ENCODE measurements at places on chromosomes 16 and 17. TPM values are rescaled to one million over a fixed set of nuclear protein-coding genes. Genes with fewer than 3 reads are reported as not detected.

HS3ST3A1 gene
- total RNA-seq, result 0.53 TPM

WDR81 gene
- 21.6 TPM for total RNA-seq

TIMP2 gene
- 2.1 TPM for total RNA-seq

NGFR gene
- total RNA-seq, result 4.5 TPM

C1QTNF1 gene
- total RNA-seq, result 0.79 TPM

WNK4 gene
- total RNA-seq, result under 0.01 TPM

NPIPB2 gene
- 4.5 TPM for total RNA-seq

KCTD19 gene
- total RNA-seq, result not detected

RPAIN gene
- 36.6 TPM for total RNA-seq

HS3ST4 gene
- total RNA-seq, result not detected

TBX2 gene
- total RNA-seq, result 0.26 TPM

MPP3 gene
- 7.2 TPM for total RNA-seq

SSTR5 gene
- total RNA-seq, result not detected

TMIGD1 gene
- total RNA-seq, result not detected

ZACN gene
- total RNA-seq, result not detected

RAB34 gene
- 68.7 TPM for total RNA-seq

PRDM7 gene
- total RNA-seq, result not detected

DNAI2 gene
- not detected for total RNA-seq

RBFOX1 gene
- not detected for total RNA-seq

NUDT21 gene
- 45.8 TPM for total RNA-seq

TMEM238L gene
- not detected for total RNA-seq

GJD3 gene
- total RNA-seq, result 0.53 TPM
